ENCODE measurements at places on chromosomes 7 and 10. TPM values are rescaled to one million over a fixed set of nuclear protein-coding genes. Genes with fewer than 3 reads are reported as not detected.

GRCh38 chr7:144776447-144776846 lies 59.4 kb downstream of the TPK1 start:
- peak; percentile 18 for DNase-seq

GRCh38 chr10:58570307-58570723 lies 57.6 kb downstream of the BICC1 start:
- DNase-seq: no peak

The AHCYL2 gene
- polyA plus RNA-seq: 17.8 TPM

DNA sequence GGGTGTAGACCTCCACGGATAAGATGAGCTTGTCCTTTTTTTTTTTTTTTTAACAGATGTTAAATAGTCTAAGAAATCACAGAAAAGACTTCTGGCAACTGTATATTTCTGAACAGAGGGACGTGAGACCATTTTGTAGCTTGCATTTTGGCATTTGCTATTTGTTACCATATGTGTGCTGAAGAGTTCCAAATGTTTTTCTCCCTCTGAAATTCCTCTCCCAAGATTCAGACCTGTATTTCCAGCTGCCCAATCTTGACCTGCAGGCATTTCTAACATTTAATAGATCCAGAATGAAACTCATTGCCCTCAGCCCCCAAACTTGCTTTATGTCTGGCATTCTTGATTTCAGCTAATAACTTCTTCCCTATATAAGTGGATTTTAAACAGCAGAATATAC lies 223.1 kb upstream of the FZD1 start:
- peak; percentile 63 for DNase-seq

DNA sequence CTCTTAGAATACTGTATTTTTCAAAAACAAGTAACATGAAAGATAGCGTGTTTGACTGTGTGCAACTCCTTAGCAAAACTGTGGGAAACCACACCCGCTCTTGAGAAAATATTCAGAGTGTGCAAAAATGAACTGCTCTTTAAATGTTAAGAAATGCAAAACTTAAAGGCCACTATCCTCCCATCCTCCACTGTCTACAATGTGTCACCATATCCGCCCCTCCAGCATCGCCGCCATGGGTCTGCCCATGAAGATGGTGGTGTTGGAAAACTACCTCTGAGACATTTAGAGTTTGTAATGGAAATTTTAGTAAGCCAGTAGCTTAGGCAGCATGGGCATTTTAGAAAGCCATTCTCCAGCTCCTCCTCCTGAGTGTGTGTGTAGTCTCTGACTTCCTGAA lies 20.1 kb upstream of the NMT2 start:
- DNase-seq: no peak

The NUDT5 gene
- 28.0 TPM for polyA plus RNA-seq
